Stimulated activated CD4-positive, alpha-beta T cell treated with anti-CD3 and anti-CD28 coated beads, Interleukin-1b, Interleukin-23, amount 100 ng/mL, for 24 hours (primary cell): ENCODE measurements at places on chromosomes 7 and 10.

DNA sequence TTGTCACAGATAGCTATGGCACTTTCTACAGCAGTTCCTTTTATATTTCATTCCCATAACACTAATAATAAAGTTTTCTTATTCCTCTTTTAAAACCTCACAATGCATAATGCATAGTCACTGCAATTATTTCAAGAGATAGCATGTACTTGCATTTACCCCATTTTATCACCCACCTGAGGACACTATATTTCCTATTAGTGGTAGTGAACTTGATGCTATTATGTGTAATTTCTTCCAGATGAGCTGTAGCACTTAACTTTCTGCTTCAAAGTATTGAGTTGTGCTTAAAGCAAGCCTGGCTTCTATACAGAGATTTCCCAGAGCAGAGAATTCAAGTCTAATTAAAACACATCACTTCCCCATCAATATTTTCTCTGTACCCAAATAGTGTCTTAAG lies 461.1 kb downstream of the HTR7 start:
- no peak for DNase-seq

GRCh38 chr10:128901236-128901635 lies 565.8 kb upstream of the MGMT start:
- no peak for DNase-seq

GRCh38 chr7:101593556-101593955 lies 35.5 kb downstream of the MYL10 start:
- DNase-seq: no peak

DNA sequence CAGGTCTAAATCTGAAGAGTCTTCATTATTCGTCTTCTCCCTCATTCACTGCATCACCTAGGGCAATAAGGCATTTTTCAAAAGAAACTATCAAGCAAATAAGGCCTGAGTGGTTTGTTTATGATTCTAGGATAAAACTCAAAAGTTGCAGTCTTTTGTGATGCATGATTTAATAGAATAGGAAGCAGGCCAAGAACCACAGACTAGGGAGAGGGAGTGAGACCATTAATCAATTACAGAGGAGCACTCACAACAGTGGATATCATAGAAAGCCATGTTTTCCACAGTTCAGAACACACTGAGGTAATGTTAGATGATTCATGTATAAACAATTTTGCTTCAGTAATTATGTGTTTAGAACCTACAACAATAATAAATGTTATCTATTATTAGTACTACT lies 87.8 kb upstream of the LRRTM3 start:
- DNase-seq: no peak

- no peak for DNase-seq
These were observed 68.5 kb downstream of the GNAT3 start for GRCh38 chr7:80443325-80443724.

- no peak for DNase-seq
These were observed 14.6 kb downstream of the PPIA start for GRCh38 chr7:44811093-44811492.

DNA sequence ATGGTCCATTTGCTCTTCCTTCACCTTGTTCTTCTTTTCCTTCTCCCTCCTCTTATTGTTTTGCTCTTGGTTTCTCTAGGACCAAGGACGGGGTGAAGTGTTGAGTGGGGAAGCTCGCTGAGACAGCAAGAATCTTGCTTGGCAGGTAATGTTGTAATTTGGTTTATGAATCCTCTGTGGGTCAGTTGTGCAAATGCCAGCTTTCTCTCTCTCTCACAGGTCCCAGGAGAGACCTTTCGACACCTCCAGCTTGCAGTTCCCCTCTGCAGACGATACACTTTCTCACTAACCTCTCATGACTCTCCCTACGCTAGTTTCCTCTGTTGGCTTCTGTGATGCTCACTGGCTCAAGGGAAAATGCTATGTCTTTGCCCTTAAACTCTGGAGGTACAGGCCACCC lies 77.0 kb downstream of the FRMD4A start:
- DNase-seq: no peak

DNA sequence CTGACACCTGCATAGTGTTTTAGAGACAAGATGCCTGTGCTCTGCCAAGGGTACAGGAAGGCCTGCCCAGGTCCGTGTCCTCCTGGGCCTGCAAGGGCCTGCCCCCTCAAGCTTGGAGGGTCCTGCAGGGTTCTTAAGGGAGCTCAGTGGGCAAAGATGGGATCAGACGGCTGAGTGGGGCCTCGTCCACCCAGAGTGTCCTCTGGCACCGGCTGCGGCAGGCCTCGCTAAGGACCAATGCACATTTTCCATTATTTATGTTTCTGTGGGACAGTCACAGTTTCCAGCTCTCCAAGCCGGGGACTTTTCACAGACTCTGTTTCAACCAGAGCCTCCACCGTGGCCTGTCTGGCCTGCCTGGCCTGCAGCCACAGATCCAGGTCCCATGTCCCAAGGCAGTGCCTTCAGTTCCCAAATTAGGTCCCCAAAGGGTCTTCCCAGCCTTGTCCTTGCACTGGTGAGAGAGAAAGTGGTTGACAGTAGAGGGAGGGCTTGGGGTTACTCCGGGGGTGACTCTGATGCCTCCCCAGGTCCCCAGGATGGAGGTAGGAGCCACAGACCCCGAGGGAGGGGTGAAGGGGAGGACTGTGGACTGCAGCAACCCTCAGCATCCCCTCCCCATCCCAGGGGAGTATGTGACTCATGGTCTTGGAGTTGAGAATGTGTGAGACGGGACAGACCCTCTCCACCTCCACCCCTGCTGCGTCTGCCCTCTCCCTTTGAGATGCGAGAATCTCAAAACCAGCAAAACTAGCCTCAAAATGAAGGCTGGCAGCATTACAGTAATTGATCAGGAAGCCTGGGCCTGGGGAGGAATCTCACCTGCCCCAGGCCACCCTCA lies 14.8 kb downstream of the MYL10 start:
- DNase-seq: no peak

GRCh38 chr7:106778656-106779250 lies 86.3 kb upstream of the PIK3CG start:
- DNase-seq: no peak

- DNase-seq: peak; percentile 26
These were observed 51.2 kb upstream of the GTF2I start for GRCh38 chr7:74606101-74606908.

DNA sequence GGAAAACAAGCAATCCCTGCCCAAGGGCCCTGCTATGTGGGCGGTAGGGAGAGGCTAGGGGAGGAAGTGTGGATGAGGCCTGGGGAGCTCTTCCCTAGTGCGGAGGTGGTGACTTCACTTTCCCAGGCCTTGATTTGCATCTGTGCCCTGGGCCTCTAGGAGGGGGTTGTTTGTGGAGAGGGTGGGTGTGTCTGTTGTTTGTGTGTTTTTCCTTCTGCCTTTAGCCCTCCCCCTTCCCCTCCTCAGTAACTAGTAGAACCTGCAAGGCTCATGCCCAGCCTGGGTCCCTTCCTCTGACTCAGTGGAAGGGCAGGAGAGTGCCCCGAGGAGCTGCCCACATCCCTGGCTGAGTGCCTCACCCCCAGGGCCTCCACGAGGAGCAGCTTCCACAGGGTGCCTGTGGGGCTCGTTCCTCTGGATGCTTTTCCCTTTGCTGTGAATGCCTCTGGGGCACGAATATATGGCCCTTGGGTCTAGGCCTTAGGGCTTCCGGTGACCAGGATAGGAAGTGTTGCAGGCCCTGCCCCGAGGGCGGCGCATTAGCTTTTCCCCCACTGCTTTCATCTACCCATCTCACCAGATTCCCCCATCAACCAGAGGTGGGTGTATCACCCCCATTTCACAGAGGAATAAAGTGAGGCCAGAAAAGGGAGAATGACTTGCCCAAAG lies 89.4 kb upstream of the DUSP5 start:
- DNase-seq: no peak

DNA sequence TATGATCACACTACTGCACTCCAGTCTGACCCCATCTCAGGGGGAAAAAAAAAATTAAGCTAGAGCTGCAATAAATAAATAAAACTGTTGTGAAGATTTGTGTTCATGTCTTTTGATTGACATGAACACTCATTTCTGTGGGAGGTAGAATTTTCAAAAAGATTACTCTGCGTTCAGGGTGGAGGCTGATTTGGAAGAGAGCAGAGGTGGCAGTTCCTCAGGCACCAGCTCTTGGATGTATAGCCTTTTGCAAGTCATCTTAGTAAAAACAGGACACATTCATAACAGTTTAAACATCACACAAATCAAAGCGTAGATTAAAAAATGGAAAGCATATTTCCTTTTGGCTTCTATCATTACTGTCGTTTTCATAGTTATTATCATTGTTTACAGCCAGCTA lies 243.5 kb upstream of the LRGUK start:
- DNase-seq: no peak

DNA sequence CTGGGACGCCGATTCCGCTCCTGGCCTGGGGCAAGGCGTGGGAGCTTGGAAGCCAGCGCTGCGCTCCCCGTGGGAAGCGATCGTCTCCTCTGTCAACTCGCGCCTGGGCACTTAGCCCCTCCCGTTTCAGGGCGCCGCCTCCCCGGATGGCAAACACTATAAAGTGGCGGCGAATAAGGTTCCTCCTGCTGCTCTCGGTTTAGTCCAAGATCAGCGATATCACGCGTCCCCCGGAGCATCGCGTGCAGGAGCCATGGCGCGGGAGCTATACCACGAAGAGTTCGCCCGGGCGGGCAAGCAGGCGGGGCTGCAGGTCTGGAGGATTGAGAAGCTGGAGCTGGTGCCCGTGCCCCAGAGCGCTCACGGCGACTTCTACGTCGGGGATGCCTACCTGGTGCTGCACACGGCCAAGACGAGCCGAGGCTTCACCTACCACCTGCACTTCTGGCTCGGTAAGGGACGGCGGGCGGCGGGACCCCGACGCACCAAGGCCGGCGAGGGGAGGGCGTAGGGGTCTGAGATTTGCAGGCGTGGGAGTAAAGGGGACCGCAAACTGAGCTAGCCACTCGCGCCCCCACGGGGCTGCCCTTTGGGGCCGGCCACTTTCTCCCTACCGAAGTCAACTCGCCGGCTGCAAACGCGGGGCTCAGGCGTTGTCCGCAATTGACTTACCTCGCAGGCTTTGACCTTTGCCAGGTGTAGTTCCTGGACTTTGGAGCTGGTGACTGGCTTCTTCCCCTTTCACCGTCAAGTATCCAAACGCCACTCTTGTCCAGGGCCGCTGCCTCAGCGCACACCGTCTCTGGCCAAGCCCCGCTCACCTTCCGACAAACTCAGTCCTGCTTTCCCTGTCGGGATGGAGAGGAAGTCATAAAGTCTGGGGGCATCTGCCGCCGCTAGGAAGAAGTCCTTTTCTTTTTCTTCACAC lies at the start of gene SCIN:
Gene SCIN, plus strand, starts transcription at position 187 of the 928 bp plus-strand sequence. Its CDS starts 67 bp downstream, at position 254.
- peak; percentile 4 for DNase-seq

DNA sequence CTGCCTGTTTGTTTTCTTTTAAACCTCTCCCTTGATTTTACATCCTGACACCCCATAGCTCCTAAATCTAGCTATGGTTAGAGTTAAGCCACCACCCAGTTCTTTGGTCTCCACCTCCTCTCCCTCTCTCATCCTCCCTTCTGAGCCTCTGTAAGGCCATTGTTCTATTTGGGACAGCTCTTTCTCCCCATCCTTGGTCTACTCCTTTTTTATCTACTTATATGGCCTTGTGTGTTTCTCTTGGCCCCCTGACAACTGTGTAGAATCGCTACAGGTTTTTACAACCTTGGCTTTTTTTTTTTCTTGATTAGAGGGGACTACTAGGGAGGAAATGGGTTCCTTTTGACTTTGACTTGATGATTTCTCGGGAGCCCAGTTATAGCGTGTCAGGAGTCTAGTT lies 3.4 kb upstream of the ITIH5 start:
- DNase-seq: no peak

DNA sequence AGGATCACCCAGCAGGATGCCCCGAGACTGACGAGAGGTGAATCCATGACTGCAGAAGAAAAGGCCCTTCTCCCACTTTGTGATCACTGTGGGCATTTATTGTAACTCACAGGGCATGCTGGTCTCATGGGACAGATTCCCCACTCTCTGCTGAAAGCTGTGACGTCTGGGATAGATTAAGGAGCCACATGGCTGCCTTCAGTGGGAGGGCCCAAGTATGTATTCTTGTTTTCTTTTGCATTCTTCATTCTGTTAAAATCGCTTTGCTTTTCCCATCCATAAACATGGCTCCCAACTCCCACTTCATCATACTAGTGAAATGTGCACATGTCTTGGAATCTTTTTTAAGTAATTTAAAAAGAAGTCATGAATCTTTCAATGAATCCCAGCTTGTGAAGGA lies 67.2 kb downstream of the FAM107B start:
- no peak for DNase-seq

DNA sequence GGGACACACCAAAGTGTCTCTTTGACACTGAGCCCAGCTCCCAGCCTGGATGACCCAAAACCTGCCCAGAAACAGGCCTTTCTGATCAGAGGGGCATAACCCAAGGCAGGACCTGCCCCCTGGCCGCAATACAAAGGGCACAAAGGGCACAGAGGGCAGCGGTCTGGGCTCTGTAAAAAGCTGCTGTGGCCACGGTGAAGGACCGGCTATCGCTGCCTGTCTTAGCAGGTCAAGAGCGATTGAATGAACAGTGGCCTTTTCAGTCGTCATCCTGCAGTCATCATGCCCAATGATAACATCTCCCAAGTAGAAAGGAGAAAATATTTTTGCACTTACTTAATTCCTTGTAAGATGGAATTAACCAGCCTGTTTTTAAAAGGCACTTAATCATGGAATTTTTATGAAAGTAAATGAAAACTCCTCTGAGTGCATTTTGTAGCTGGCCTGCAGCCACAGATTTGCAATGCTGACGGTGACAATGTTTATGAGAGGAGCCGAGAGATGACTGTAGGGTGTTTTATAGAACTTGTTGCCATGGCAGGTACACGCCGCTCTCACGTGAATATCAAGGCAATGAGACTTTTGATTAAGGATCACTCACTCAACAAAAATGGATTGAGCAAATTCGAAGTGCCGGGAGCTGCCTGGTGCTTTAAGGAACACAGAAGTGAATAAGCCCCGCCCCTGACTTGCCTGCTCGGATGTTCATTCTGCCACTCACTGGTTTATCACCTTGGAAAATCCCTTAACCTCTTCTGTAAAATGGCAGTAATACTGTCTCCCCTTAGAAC lies 47.3 kb upstream of the BHLHA15 start:
- no peak for DNase-seq

- DNase-seq: no peak
These were observed 20.5 kb upstream of the CFAP46 start for GRCh38 chr10:132962623-132963429.

DNA sequence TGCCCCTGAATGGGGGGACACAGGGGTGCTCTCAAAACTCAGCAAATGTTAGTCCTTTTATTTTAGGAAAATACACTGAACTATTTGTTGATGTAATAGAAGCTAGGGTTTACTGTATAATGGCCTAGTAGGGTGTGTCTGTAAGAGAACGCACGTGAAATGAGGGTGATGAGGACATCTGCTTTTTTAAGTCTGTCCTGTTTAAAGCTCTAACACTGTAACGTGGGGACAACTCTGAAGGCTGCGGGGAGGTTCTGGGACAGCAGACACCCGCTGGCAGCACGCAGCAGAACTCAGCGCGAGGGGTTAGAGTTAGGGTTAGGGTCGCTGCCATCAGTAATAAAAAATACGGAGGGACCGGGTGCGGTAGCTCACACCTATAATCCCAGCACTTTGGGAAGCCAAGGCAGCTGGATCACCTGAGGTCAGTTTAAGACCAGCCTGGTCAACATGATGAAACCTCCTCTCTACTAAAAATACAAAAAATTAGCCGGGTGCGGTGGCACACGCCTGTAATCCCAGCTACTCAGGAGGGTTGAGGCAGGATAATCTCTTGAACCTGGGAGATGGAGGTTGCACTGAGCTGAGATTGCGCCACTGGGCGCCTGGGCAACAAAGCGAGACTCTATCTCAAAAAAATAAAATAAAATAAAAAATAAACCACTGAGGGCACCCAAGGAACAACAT lies 98.0 kb downstream of the CTBP2 start:
- no peak for DNase-seq

- no peak for DNase-seq
These were observed 137.5 kb downstream of the ZEB1 start for GRCh38 chr10:31456468-31456867.
